Small intestine (tissue), 16 donors: ENCODE measurements at places on chromosomes 7 and 10.

GRCh38 chr7:29375641-29376562, 181.3 kb downstream of the CHN2 start:
- no peak overlapping the region for H3K4me3 ChIP-seq
- H3K27ac ChIP-seq: peak overlapping the region; percentile 86
- H3K4me1 ChIP-seq: peaks cover 33% of the 10 kb centered on the region
- no peaks in the 10 kb centered on the region for H3K27me3 ChIP-seq
- H3K36me3 ChIP-seq: no peaks in the 10 kb centered on the region

GRCh38 chr10:26665080-26666048, 32.1 kb upstream of the PDSS1 start:
- no peak for DNase-seq
- no peaks in the 10 kb centered on the region for H3K4me1 ChIP-seq
- no peaks in the 10 kb centered on the region for H3K27me3 ChIP-seq
- no peaks in the 10 kb centered on the region for H3K36me3 ChIP-seq
- no peak overlapping the region for H3K27ac ChIP-seq
- H3K4me3 ChIP-seq: no peak overlapping the region

- H3K27me3 ChIP-seq: no peaks in the 10 kb centered on the region
- H3K36me3 ChIP-seq: no peaks in the 10 kb centered on the region
- no peaks in the 10 kb centered on the region for H3K4me1 ChIP-seq
- DNase-seq: no peak
- H3K27ac ChIP-seq: no peak overlapping the region
These were observed 465.3 kb downstream of the DNAJB6 start for GRCh38 chr7:157801971-157802675.

GRCh38 chr10:49457686-49458085, 61.8 kb upstream of the DRGX start:
- peaks cover 22% of the 10 kb centered on the region for H3K36me3 ChIP-seq
- no peak overlapping the region for H3K27ac ChIP-seq
- H3K27me3 ChIP-seq: no peaks in the 10 kb centered on the region

GRCh38 chr7:140235114-140235513, 58.3 kb upstream of the KDM7A start:
- DNase-seq: no peak
- H3K27me3 ChIP-seq: no peaks in the 10 kb centered on the region
- no peaks in the 10 kb centered on the region for H3K36me3 ChIP-seq
- no peak overlapping the region for H3K27ac ChIP-seq
- H3K4me3 ChIP-seq: no peak overlapping the region

DNA sequence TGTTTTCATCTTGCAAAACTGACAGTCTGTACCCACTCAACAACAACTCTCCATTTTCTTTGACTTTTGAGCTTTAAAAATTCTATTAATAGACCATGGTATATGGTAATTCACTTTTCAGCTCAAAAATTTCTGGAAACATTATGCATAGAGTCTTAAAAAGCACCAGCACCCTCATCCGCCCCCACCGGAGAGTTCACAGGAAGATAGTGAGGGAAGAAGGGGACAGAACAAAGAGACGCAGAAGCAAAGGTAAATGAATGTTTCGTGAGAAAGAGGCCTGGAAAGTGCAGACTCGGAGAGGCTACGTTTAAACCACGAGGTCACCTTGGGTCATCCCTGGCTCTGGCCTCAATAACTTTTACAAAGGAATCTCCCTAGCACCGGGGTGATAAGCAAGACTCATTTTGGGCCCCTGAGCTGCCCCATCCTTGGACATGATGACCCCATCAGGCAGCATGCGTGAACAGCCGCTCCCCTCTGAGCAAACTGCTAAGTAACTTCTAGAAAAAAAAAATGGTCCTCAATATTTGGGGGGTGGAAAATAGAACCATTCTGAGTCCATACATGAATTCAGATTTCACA, 96.3 kb downstream of the CPXM2 start:
- H3K36me3 ChIP-seq: no peaks in the 10 kb centered on the region
- no peaks in the 10 kb centered on the region for H3K4me1 ChIP-seq
- H3K27ac ChIP-seq: no peak overlapping the region
- no peaks in the 10 kb centered on the region for H3K27me3 ChIP-seq

DNA sequence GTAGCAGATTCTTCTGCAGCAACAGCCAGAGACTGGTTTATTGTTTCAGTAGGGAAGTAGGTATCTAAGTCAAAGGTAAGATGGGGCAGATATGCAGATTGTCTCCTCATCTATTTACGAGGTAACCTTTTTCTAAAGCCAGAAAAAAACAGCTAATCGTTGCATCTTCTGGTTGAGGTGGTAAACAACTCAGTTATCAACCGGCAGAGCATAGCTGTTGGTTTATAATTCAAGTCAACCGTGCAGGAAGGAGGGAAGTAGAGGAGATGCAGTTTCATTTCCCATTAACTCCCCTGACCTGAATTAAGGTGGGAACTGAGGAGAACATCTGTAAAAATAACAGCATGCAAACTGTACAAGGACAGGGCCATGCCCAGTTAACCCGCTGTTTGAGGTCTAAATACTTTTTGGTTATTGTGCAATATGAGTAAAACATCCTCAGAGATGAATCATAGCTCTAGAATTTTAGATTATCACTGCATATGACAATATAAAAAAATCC, 156.5 kb upstream of the ITGB1 start:
- DNase-seq: no peak
- no peak overlapping the region for H3K27ac ChIP-seq
- no peak overlapping the region for H3K4me3 ChIP-seq
- no peaks in the 10 kb centered on the region for H3K27me3 ChIP-seq
